NCI-H526 treated with DMSO at 0.1 percent for 48 hours (cell line): ENCODE measurements at places on chromosomes 3 and 15.

- no peak for DNase-seq
These were observed 6.4 kb downstream of the STRA6 start for GRCh38 chr15:74196175-74196574.

GRCh38 chr3:74501007-74501406 lies 113.5 kb downstream of the CNTN3 start:
- DNase-seq = no peak

DNA sequence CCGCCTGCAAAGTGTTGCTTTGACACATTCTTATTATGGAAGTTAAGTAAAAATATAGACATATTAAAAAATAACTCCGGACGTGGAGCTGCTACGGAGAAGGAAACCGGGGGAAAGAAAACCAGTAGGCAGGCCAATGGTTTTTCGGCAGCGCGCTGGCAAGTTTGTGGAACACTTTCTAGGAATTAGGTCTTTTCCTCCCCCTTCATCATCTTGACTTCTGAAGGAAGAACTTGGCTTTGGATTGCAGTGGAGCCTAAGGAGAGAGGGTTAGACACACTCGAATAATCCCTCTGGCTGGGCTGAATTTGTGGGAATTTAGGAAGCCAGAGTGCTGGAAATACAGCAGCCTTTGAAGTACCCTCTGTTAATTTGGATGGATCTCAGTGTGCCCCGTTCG lies 317 bp downstream of the ROBO2 start:
- DNase-seq = no peak

GRCh38 chr15:49190586-49190985 lies 20.5 kb downstream of the GALK2 start:
- no peak for DNase-seq

DNA sequence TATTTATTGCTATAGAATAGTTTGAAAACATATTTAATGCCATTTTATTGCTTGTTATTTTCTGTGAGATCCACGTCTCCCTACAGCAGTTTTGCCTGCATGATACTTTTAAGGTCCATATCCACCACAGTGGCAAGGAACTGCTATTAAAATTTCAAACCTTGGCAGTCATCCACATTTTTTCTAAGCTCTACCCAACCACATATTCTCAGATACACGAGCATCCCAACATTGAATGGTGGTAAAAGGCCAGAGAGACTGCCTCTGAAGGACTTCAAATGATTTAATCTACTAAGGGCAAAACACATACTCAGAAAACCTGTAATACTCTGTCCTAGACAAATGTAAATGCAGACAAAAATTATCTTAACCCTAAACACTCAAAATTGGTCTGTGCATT lies 173.1 kb downstream of the ERC2 start:
- no peak for DNase-seq

- no peak for DNase-seq
These were observed 274.8 kb upstream of the TRIM42 start for GRCh38 chr3:140403079-140403478.

- DNase-seq = no peak
These were observed 202.6 kb upstream of the MCTP2 start for GRCh38 chr15:94028809-94029208.

- no peak for DNase-seq
These were observed 28.0 kb upstream of the TEX9 start for GRCh38 chr15:56337084-56337725.

GRCh38 chr3:45972534-45973402 lies 22.9 kb downstream of the FYCO1 start:
- no peak for DNase-seq

- DNase-seq = no peak
These were observed 48.3 kb upstream of the ITGA11 start for GRCh38 chr15:68480296-68480695.

DNA sequence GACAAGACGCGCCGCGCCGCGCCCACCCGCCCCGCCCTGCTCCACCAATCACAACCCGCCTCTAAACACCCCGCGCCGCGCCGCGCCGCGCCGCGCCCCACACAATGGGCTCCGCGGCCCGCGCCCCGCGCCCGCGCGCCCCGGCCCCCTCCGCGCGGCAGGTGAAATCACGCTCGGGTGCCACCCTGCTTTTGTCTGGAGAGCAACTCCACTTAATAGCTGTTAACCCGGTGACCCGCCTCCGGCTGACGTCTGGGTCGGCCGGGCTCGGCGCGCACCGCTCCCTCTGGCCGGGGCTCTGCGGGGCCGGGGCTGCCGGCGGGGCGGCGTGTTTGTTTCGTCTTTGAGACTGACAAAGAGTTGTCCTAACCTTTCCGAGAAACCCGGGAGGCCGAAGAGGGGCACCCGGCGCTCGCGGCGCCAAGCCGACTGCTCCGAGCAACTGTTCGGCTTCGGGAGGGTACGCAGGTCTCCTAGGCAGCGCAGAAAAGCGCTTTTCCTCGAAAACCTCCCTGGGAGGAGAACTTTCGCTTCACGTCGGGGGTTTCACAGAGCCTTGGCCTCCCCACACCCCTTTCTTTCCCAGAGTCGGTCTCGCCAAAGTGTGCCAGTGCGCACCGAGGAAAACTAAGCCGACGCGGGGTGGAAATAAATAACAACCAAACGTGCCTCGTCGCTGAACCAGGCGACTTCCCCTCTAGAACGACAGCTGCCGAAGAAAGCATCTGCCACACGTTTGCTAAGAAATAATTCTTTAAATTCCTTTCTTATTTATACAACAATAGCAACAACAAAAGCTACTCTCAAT lies 518.4 kb downstream of the FOXP1 start:
- peak; percentile 41 for DNase-seq

GRCh38 chr3:140942221-140943104 lies 827 bp downstream of the SLC25A36 start:
- DNase-seq = peak; percentile 36

DNA sequence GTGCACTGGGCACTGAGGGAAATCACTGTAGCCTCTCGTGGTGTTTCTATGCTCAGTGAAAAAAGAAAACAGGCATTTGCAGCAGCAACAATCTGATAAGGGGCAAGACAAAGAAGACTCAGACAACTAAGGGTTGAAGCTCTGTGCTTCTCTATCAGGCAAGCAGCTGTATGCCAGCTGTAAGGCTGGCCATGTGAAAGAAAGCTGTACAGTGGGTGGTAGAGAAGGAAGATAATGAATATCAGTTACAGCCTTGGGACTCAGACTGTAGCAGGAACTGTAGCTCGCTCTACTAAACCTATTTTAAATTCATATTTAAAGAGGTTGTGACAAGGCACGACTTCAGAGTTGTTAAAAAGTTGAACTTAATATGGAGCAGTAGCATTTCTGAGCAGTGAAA lies 76.3 kb downstream of the VGLL3 start:
- DNase-seq = no peak

GRCh38 chr15:60660290-60661051 lies 181.5 kb upstream of the ICE2 start:
- no peak for DNase-seq

- DNase-seq = no peak
These were observed 117.8 kb upstream of the LIPC start for GRCh38 chr15:58313810-58314592.

GRCh38 chr3:177249203-177249602 lies 51.9 kb upstream of the TBL1XR1 start:
- no peak for DNase-seq

- DNase-seq = no peak
These were observed 70.8 kb downstream of the FBLN2 start for GRCh38 chr3:13619661-13620230.

- no peak for DNase-seq
These were observed 9.7 kb upstream of the CHST2 start for GRCh38 chr3:143109861-143110260.

DNA sequence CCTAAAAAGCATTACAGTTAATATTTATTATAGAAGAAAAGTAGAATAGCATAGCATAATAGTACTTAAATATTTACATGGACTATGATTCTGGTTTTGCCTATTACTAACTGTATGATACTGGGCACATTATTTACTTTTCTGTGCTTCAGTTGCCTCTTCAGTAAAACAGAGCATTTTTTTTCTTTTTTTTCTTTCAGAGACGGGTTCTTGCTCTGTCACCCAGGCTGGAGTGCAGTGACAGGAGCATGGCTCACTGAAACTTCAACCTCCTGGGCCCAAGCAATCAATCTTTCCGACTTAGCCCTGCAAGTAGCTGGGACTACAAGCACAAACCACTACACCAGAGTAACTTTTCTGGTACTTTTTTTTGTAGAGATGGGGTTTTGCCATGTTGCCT lies 47.0 kb downstream of the GYG1 start:
- DNase-seq = no peak

DNA sequence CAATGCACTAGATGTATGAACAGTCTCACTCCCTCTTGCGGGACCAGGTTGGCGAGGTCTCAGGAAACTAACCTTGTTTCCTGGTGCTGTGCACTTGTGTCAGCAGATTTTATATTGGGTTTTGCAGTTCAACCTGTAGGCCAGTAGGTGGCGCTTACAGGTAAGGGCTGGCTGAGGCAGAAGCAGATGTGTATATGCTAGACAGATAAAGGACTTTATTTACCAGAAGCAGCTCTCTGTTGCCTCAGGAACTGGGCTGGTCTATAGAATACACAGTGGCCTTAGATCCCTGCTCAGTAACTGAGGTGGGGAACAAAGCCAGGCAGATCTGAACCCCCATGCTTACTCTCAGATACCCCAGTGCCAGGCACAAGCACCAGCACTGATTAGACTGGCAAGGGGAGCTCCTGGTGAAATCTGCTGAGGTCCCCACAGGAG lies 296.8 kb downstream of the DOCK3 start:
- DNase-seq = peak; percentile 60

DNA sequence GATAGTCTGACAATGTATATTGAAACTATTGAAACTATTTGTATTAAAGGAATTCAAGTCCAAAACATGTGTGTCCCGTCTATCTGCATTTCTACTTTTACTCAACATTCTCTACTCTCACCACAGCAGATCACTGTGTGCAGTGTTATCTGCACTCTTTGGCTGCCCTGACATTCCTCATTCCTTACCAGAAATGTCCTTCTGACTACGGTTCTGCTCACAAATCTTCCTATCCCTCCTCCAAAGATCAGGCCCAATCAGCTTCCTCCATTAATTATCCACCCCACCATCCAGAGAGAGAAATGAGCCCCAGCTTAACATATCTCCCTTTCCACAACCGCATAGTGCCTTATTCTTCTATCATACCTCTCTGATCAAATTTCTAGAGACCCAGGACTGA lies 94.7 kb downstream of the TBL1XR1 start:
- no peak for DNase-seq

- no peak for DNase-seq
These were observed 47.1 kb upstream of the SLCO2A1 start for GRCh38 chr3:134076851-134077250.

DNA sequence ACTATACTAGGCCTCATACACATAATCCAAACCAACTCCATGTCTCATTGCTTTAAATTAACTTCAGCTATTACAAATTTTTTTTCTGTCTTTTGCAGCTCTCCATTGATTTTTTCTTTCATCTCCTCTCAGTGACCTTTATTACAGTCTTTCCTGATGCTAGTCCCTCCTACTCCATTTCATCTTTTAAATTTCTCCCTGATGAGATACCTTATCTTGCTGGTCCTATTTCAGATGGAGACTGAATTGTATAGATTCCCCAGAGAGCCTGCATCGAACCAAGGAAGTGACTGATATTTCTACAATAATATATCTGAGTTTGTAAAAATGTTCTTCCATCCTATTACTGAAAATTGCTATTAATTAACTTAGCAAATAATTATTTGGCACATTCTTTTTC lies 45.7 kb upstream of the NEO1 start:
- no peak for DNase-seq

DNA sequence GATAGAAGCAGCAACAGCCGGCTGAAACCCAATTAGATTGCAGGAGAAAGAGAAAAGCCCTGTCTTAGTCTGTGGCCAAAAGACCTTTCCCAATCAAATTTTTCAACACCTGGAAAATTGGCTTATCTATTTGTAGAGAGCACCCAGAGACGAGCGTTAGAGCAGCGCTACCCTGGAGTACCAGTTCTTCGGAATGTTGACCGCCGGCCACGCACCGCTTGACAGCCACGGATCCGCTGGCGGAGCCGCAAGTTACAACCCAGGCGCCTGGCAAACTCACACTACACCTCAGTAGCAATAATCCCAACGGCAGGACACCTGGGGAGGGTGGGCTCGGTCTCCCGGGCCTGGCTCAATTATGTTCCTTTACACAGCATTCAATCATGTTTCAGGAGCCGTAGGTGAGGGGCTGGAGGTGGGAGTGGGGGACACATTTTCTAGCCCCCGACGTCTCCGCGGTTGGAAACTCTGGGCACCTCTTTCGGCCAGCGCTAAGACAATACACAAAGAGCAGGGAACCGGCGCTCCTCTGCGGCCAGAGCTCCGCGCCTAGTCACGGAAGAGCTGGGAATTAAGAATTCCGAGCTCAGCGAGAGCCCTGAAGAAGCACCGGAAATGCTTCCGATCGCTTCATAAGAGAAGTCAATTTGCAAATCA lies 1.2 kb downstream of the MB21D2 start:
- peak; percentile 82 for DNase-seq

GRCh38 chr15:77183066-77183465 lies 112.2 kb upstream of the TSPAN3 start:
- DNase-seq = peak; percentile 49

GRCh38 chr3:71087143-71088018 lies 496.1 kb downstream of the FOXP1 start:
- no peak for DNase-seq

GRCh38 chr3:122928396-122929187 lies 99.0 kb downstream of the SEMA5B start:
- DNase-seq = no peak

GRCh38 chr3:57961177-57961827 lies 46.9 kb upstream of the FLNB start:
- DNase-seq = no peak

DNA sequence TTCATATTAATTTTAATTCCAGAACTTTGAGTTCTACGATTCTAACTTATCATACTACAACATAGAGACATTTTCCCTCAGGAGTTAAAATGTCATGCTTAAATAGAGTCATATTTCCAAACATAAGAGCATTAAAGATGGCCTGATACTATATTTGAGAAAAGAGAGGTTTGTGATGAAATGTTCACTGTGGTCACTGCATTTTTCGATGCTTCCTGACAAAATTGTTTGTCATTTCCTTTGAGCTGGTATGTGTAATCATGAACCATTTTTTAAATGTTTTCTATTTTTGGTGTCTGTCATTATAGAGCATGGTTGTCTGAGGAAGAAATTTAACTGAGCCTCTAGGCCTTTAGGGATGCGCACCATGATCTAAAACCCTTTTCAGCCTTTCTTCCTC lies 721.4 kb upstream of the NR2F2 start:
- DNase-seq = no peak
